ENCODE measurements at places on chromosomes 4 and X. TPM values are rescaled to one million over a fixed set of nuclear protein-coding genes. Genes with fewer than 3 reads are reported as not detected.

Gene SPRY1
- total RNA-seq: 8.5 TPM

Gene IL1RAPL2
- total RNA-seq: not detected

Gene SEPTIN6
- total RNA-seq: 26.2 TPM

Gene MND1
- 0.87 TPM for total RNA-seq

Gene EOLA1
- total RNA-seq: 11.4 TPM

Gene DMP1
- total RNA-seq: not detected

Gene LAGE3
- total RNA-seq: 12.8 TPM

Gene TCEAL9
- 76.7 TPM for total RNA-seq

Gene DOCK11
- total RNA-seq: 0.60 TPM

Gene SHISA3
- total RNA-seq: not detected

Gene ADGRG4
- not detected for total RNA-seq

Gene CSAG3
- not detected for total RNA-seq

Gene DOK7
- total RNA-seq: not detected

Gene PHF8
- total RNA-seq: 16.2 TPM

Gene GUCY2F
- total RNA-seq: not detected

Data from dermis lymphatic vessel endothelial cell (primary cell).